ENCODE measurements at places on chromosomes 4 and X. TPM values are rescaled to one million over a fixed set of nuclear protein-coding genes. Genes with fewer than 3 reads are reported as not detected.

- DNase-seq, result peak; percentile 77
Observed at GRCh38 chrX:49840679-49841078, 11.6 kb downstream of the PAGE4 start.

- no peak for DNase-seq
Observed at GRCh38 chr4:8307121-8307520, 37.6 kb downstream of the HTRA3 start.

GRCh38 chrX:44036336-44036735, 63.1 kb upstream of the NDP start:
- DNase-seq, result no peak

- no peak for DNase-seq
Observed at GRCh38 chr4:131258361-131258760, 1890.7 kb upstream of the PCDH10 start.

DNA sequence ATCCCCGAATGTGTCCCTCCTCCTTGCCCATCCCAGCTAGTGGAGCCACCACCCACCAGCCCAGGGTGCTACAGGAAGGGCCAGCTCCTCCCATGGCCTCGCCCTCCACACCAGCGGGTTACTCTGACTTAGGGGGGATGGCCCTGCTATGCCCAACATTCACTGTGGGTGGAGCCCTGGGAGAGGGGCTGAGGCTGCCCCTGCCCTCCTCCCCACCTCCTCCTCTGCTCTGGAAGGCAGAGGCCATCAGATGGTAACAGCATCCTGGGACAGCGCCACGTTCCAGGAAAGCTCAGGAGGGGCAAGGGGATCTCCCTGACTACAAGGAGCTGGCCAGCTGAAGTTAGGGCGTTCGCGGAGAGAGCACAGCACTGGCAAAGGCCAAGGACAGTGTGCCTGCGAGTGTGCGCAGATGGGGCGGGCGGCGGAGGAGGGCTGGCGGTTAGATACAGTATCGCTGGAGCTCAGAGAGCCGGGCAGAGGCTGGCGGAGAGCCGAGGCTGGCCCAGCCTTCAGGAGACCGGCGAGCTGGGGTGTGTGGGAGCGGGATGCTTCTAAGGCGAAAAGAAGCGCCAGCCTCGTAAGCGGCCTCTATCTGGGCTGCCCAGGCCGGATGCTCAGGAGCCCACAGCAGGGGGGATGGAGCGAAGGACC, 1.5 kb downstream of the JAKMIP1 start:
- DNase-seq, result peak; percentile 44

- peak; percentile 74 for DNase-seq
Observed at GRCh38 chr4:184100297-184100885, 117.3 kb downstream of the ENPP6 start.

HSFX3 gene
- not detected for total RNA-seq

TLR8 gene
- not detected for total RNA-seq

USP17L26 gene
- not detected for total RNA-seq

UCP1 gene
- total RNA-seq, result not detected

DRD5 gene
- not detected for total RNA-seq

USP26 gene
- total RNA-seq, result not detected

Data from activated CD4-positive, alpha-beta T cell treated with anti-CD3 and anti-CD28 coated beads for 36 hours (primary cell).